ENCODE measurements at places on chromosomes 1 and 21.

DNA sequence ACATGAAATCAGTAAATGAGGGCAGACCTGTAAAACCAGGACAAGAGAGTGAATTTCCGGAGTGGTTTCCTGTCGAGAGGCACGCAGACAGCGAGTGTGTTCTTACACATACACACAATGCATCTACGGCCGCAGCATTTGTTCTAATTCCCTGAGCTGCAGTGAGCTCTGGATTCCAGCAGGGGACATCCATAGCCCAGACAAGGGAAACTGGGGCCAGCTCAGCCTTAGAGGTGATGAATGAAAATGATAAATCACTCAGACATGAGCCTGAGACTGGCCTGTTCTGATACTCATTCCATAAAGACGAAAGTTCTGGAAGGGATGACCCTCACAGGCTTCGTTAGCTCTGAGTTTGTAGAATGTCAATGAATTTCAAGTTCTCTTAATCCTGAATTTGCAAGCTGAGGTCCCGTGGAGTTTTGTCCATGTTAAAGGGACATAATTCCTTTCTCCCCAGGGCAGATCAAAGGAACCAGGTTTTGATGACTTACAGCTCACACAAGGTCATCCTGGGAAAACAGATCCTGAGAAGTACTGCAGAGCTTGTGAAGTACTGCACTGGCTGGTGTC, 207.9 kb upstream of the C1orf87 start:
- no peak for DNase-seq

DNA sequence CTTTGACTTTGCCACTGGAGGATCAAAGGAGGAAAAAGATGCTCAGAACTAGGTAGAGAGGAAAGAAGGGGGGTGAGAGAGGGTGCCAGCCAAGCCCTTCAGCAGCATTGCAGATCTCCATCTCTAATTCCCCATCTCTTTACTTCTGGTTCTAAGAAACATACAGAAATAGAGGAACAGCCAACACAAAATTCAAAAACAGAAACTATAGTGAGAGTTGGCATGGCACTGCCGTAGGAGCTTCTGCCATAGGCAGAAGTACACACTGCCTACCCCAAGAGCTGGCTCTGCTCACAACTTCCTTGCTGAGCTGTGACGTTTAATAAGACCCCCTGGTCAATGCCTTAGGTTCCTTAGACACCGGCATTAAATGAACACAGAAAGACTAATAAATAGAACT, 26.6 kb upstream of the RPF1 start:
- DNase-seq = no peak

DNA sequence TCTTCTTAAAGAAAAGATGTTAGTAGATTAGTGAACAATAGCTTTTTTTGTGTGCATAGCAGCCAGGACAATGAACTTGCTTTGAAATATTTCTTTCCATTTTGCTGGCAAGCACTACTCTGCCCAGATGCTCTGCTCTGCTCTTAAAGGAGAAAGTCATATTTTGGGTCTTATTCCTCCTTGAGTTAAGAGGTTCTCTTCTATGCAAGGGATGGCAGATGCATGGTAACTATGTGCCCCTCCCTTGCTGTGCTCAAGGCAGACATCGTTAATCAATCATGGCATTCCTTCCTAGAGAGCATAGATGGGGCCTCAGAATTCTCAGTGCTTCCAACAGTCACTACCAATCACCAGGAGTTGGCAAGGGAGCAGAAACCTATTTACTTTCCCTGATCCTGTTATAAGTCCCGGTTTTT, 27.6 kb downstream of the NIPAL3 start:
- DNase-seq = no peak

DNA sequence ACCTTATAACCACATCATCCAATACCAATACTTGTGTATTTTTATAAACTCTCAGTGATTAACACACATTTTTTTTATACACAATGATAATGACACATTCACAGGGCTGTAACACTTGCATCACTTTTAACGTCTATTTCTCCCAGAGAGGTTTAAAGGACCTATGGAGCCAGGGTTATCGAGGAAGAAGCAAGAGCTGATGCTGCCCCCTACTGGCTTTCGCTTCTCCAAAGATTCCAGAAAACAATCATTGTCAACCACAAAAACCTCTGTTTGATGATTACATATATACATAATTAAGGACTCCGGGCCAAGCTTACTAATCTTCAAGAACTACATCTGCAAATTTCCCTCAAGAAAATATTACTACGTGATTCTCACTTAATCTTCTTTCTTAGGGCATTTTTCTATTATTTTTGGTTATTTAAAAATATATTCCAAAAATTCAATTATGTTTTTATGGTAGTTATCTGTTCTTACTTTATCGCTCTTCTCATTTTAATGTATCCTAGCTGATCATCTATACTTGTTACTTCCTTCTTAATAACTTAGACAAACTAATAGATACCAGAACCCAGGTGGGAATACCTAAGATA, 214.5 kb downstream of the VAV3 start:
- DNase-seq = no peak

GRCh38 chr1:185987611-185988321, 253.6 kb downstream of the HMCN1 start:
- DNase-seq = no peak

DNA sequence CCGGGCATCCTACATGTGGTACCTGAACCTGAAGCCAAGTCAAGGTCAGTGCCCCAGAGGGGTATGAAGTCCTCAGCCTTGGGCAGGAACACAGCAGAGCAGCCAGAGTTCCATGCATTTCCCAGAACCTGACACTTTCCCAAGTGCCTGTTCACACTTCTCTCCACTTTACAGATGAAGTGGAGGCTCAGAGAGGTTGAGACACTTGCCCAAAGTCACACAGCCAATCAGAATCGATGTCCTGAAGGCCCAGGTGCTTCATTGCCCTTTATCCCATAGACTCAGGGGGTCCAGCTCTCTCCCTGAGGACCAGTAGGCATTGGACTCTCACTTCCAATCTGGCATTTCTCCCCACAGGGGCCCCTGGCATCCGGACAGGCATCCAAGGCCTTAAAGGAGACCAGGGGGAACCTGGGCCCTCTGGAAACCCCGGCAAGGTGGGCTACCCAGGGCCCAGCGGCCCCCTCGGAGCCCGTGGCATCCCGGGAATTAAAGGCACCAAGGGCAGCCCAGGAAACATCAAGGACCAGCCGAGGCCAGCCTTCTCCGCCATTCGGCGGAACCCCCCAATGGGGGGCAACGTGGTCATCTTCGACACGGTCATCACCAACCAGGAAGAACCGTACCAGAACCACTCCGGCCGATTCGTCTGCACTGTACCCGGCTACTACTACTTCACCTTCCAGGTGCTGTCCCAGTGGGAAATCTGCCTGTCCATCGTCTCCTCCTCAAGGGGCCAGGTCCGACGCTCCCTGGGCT, 2.2 kb downstream of the C1QA start:
- no peak for DNase-seq

DNA sequence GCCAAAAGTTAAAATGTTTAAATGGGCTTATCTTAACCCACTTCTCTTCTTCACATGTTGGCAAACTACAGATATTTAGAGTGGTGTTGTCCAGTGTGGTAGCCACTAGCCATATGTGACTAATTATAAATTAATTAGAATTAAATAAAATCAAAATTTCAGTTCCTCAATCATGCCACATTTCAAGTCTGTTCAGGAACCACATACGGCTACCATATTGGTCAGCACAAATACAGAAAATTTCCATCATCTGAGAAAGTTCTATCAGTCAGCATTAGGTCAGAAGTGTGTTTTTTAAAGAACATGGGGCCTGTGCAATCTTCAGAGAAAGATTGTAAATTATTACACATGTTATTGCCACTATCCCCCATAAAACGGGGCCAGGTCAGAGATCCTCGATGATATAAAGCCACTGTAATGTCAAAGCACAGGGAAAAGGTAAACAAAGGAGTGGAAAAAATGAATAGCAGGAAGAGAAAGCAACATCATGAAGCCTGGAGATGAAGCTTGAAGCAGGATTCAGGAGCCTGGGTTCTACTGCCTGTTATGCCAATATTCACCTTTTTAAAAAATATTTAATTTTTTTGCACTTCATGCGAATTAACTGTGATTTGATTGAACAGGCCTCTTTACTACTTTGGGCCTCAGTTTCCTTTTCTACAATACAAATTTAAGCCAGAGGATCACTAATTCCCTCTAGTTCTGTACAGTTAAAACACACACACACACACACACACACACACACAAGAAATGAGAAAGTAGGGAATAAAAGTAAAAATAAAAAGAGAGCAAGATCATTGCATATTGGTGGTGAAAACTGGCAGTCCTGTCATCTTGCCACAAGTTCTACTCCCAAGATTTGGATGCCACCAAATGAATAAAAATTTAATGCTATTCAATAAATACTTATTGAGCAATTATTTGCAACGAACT, 2.3 kb downstream of the RSBN1 start:
- no peak for DNase-seq

GRCh38 chr1:229514578-229515275, 6.6 kb upstream of the NUP133 start:
- peak; percentile 42 for DNase-seq

- no peak for DNase-seq
Observed at GRCh38 chr1:78726686-78727085, 77.1 kb downstream of the IFI44 start.

DNA sequence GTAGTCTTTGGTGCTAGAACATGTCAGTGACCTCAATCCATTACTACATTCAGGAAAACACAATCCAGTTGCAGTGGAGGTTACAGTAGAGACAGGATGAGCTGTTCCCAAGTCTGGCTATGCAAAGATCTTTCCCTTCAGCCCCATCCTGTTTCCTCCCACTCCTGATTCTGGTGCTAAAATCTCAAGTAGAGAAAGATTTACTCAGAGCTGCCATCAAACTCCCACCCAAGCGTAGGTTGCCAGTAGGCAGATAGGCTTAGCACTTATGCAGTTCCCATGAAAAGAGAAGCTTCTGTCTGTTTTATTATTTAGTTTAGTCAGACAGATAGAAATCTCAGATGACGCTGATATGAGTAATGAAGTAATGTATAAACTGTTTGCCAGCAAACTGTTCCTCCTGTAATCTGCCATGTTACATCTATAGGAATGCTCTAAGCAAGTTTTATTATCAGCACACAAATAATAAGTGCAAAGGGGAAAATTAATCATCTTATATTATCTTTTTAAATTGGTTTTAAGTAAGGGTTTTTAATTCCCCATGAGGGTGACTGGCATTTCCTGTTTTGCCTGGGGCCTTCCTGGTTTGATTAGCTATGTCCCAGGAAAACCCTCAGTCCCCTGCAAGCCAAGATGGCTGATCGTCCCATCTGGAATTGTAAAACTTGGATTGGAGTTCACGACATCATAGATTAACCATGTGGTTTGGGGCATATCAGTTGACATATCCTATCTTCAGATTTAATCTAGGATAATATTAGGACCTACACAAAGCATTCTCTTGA, 188.3 kb upstream of the PALMD start:
- DNase-seq = no peak

GRCh38 chr1:52629325-52629643, 3.7 kb upstream of the SHISAL2A start:
- DNase-seq = no peak

DNA sequence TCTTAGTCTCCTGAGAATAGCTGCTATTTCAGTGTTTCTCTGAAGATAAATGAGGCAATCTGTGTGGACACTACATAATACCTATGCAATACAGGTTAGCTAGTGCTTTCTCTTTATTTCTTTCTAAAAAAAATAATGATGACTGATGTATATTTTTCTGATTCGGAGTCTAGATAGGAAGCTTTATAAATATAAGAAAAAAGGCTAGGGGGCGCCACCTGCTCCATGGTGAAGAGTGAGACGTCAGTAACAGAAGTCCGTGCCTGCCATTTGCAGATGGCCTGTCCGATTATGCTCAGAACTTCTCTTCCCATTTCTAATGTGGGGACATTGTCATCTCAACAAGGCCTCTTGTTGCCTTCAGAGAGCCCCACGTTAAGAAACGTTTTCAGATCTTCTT, 26.4 kb downstream of the QSOX1 start:
- DNase-seq = no peak

- DNase-seq = no peak
Observed at GRCh38 chr1:89563957-89564604, 39.5 kb downstream of the LRRC8B start.

GRCh38 chr1:52738893-52739292, 12.6 kb downstream of the ZYG11B start:
- no peak for DNase-seq

- DNase-seq = no peak
Observed at GRCh38 chr21:26874347-26874746, 29.1 kb upstream of the ADAMTS1 start.
